NCI-H226 (cell line): ENCODE measurements at places on chromosomes 3 and 15.

GRCh38 chr3:136819392-136819730, 435 bp downstream of the SLC35G2 start:
- DNase-seq = no peak

DNA sequence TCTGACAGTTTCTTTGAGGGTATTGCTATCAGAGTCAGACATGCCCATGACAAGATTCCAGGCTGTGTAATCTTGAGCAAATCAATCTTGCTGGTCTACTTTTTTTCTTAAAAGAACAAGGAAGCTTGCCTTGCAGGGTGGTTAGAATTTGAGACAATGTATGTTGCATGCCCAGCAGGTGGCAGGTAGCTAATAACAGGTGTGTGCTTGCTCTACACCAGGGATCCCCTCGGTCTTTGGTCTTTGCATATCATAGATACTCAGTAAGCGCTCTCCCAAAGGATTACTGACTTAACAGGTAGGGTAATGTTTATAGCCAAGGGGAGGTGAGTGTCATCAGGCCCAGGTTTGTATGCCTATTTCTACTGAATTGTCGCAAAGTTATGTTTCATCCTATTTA, 37.3 kb downstream of the CACNA1D start:
- DNase-seq = no peak

GRCh38 chr3:52128118-52128683, 26.0 kb downstream of the POC1A start:
- DNase-seq = peak; percentile 75

- no peak for DNase-seq
Measured at GRCh38 chr3:128094295-128095151, 29.1 kb downstream of the RUVBL1 start.

GRCh38 chr15:29670998-29671981, 151.0 kb downstream of the TJP1 start:
- peak; percentile 88 for DNase-seq

DNA sequence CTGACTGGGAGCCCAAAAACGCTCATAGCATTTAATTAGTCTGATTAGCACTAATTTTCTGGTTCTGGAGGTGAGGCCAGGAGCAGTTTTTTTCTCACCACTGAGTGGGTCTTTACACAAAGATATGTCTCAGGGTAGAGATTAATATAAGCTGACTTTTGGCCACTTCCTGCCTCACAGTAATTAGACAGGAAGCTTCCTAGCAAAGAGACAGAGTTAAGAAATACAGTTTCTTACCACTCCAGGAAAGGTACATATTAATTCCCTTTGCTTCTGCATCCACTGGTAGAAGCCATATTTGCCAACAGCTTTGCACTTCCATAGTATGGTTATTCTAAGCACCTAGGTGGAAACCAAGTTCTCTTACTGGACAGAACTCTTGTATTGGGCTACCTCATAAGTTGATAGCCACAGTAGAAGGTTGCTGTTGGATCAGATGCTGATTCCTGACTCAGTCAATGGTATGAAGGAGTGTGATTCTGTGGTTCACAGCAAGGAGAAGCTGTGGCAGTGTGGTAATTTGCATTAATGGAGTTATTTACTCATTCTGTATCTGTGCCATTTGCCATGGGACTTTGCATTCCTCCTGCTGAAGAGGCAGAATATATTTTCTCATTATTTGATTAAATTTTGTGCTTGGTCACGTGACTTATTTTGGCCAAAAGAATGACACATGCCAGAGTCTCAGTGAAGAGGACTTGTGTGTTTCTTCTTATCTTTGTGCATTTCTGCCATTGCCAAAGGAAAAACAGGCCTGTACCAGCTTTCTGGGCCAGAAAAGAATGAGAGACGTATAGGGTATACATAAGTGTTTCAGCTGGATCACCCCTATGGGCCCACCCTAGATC, 17.5 kb upstream of the ZBTB20 start:
- no peak for DNase-seq

DNA sequence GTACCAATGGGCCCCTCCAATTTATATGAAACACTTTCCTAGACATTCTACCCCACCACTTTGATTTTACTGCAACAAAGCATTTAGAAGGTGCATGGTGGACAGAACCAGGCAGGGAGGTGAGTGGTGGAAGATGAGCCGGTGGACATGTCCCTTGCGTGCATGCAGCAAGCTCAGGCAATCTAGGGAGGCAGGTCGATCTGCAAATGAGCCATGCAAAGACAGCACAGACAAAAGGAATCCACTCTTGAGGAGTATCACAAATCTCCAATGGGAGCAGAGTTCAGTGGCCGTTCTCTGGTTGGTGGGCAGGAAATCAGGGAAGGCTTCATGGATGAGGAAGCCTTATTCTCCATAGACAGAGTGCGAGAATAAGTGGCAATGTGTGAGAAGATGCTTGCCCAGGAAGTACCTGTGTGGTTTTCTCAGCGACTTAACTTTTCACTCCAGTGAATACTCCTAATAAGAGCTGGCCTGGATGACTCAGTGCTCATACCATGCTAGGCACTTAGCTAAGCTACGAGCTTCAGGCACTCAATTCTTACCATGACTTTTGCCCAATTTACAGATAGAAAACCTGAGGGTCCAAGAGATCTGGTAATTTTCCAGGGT, 152.5 kb downstream of the FOXP1 start:
- peak; percentile 56 for DNase-seq

DNA sequence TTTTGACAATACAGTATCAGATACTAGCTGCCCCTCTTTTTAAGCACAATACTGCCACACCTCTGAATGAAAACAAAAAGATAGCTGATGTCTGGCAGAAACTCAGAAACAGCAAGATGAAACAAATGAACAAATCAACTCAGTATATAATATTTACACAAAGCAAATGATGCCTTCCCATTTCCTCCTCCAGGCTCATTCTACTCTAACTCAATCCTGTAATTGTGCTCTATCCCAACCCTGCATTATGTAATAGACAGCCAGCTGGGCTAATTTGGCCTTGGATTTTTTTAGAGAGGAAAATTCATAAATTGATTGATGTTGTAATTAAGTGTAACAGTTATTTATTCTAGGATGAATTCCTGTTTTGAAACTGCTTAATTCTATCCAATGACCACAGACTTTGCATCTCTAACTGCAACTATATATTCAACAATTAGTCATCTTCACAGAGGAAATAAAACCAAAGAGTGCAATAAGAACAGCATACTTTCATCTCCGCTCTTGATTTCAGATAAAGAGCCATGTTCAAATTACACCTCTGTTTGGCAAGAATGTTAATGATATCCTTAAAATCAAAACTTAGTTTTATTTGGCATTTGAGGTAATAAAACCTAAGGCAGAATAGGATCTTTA, 6.1 kb downstream of the ATG3 start:
- no peak for DNase-seq

DNA sequence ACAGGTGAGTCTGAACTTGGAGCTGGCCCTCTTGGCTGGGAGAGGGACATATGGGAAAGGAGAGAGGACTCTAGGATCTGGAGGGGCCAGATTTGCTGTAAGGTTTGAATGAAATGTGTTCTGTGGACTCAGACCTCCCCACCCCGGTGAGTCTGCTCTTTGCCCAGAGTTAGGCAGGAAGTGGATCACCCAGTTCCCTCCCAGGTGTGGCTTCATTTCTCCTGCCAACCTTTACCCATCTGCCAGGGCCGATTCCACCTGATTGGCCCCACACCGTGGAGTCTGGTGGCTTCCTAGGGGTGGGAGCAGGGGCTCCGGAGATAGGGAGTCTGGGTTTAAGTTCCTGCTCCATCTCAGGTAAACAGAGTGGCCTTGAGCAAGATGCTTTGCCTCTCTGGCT, 25.5 kb downstream of the CD276 start:
- DNase-seq = no peak
